Kidney capillary endothelial cell (primary cell): ENCODE measurements at places on chromosomes 11 and 22.
A peak's percentile ranks its signal among the peaks of the same experiment; 100 is the strongest.

DNA sequence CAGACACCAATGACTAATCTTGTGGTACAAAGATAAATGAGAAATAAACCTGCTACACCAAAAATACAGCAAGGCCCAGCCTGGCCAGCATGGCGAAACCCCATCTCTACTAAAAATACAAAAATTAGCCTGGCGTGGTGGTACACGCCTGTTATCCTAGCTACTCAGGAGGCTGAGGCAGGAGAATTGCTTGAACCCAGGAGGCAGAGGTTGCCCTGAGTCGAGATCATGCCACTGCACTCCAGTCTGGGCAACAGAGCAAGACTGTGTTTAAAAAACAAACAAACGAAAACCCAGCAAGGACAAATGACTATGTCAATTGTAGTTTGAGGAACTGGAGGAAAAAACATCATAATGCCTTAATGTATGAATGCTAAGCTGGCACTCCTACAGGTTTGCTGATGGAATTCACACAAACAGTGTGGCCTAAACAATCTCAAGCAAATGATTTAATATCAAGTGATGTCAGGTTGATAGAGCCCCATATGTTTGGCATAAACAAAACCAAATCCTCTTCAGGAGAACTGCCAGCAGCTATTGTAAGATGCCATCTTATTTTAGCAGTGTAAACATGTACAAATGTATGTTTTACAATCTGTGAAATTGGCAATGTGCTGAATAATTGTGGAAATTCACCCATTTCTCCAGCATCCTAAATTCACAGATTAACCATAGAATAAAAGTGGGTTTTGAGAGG lies 20.0 kb downstream of the MMP7 start:
- DNase-seq = no peak

DNA sequence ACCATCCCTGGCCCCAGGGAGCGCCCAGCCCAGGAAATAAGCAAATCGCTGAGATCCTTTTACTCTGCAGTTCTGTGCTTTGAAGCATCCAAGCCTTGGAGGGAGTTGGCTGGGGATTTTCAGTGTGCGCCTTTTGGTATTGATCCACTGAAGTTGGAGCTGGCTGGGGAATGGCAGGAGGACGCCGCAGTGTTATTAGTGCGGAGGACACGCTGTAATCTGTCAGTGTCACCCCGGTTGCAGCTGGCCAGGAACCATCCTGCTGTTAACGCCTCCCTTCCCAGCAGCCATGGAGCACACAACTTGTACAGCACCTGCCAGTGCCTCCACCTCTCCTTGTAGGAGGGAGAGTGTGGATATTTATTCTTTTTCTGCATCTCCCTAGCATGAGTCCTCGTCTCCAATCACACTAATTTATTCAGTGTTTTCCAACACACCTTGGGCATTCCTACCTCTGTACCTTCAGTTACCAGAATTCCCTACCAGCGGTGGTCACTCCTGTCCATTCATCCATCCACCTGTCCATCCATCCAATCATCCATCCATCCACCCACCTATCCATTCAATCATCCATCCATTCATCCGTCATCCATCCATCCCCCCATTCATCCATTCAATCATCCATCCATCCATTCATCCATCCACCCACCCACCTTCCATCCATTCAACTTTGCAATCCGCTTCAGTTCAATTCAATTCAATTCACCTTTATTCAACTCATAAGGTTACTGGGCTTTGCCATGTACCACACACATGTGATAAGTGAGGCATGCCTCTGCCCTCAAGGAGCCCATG lies 21.9 kb upstream of the EIF3D start:
- no peak for DNase-seq

- DNase-seq = no peak
Observed at GRCh38 chr22:44524806-44525205, 26.8 kb upstream of the RTL6 start.

- DNase-seq = no peak
Observed at GRCh38 chr11:114160894-114161293, 101.4 kb downstream of the ZBTB16 start.

GRCh38 chr11:126843096-126843495 lies 157.5 kb downstream of the KIRREL3 start:
- DNase-seq = no peak

DNA sequence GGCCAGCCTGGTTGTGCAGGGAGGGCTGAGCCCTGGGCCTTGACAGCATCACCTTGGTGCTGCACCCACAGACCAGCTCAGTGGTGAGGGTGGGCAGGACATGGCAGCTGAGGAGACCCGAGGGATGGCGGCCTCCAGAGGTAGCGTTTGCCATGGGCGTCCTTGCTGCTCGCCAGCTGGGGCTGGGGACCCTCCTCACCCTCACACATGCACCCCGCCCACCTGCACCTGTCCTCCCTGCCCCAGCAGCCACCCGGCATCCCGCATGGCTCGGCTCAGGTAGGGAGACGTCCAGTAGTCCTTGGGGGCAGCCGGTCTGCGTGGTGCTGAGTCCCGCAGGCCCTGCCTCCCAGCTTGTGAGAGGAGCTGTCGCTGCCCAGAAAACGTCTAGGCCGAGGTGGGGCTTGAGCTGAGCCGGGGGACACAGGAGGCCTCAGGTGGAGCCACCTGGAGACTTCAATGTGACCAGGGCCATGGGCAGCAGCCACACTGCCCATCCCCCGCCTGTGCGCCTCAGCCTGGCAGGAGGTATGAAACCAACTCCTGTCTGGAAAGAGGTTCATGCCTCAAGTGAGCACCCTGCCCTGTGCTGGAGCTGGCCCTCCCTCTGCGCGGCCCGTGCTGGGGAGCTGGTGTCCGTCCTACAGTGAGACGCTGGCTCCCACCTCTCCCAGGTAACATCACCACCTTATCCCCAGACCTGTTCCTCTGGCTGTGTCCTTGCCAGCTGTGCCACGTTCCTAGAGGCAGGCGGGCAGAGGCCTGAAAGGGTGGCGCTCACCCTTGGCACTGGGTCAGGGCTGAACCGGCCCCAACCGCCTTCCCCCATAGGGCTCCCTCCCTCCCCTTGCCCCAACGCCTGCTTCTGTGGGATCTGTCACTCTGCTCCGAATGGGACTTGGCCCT lies 3.3 kb upstream of the TRABD start:
- DNase-seq = no peak

DNA sequence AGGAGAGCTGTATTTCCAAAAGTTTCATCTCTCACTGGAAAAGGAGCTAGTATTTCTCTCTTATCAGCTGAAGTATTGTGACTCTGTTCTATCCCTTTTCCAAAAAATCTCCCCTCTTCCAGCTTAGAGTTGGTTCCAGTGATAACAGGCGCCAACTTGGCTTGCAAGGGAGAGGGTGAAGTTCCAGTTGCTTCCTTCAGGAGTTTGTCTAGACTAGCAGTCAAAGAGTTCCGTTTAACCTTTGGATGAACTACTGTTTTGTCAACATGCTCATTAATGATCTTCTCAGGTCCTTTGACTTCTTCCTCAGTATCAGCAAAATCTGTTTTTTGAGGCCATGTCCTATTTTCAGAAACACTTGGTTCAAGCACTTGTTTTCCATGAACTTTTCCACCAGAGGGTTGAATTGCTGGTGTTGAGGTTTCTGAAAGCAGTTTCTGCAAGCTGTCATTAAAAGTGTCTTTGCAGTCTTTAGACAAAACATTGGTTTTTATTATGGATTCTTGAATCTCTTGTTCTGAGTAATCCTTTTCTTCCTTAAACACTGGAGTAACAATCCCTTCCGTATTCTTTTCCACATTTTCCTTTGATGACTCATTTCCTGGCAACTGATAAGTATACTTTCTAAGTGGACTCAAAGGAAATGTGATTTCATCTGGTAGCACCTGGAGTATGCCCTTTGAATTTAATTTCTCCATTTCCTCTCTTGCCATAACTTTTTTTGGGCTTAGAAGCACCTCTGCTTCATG lies 39.7 kb upstream of the CCDC89 start:
- DNase-seq = peak; percentile 87

- no peak for DNase-seq
Observed at GRCh38 chr11:77497368-77497767, 23.5 kb upstream of the PAK1 start.

DNA sequence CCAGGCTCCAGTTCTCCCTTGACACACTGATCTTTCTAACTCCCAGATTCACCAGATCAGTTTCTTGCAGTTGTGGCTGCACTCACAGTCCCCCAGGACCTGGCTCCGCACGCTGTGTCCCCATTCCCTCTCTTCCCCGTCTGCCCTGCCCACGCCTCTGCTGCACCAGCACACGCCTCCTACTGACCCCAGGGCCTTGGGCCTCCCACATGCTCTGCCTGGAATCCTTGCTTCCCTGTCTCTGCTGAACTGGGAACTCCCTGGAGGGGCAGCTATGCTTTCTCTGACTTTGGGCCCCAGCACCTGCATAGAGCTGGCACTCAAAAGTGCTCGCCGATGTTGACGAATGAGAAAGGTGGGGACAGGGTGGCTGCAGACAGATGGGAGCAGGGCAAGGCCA lies 68.9 kb downstream of the MYO7A start:
- no peak for DNase-seq

- DNase-seq = no peak
Observed at GRCh38 chr11:107331728-107332127, 125.9 kb downstream of the CWF19L2 start.

GRCh38 chr11:78256962-78257361 lies 68.2 kb downstream of the USP35 start:
- no peak for DNase-seq

DNA sequence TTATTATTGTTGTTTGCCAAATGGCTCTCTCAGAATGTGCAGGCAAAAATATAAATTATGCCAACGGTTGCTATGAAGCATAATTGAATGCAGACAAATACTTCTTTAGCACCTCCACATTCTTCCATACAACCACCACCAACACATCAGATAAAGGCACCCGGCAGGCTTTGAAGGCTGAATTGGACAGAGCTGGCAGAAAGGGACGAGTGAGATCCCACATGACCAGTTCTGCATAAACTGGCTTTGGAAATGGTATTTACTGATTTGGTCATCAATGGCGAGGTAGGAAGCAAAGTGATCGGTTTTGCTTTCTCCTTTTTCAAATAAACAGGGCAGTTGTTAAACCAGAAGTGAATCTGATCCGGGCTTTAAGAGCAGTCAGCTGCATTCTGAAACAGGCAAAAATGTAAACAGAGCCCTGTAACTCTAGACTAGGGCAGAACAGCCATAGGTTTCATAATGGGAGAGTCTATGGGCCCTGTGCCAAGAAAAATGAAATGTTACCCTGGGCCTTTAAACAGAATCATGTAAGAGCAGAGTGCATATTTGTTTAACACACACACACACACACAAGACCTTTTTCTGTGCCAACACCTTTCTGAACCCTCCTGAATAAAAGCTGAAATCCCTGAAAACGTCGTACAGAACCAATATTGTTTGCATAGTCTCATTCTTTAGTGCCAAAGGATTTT lies 97.7 kb downstream of the MPPED2 start:
- no peak for DNase-seq

GRCh38 chr11:116651098-116651736 lies 121.6 kb downstream of the BUD13 start:
- DNase-seq = no peak

- no peak for DNase-seq
Observed at GRCh38 chr11:126426106-126426505, 70.6 kb downstream of the ST3GAL4 start.

DNA sequence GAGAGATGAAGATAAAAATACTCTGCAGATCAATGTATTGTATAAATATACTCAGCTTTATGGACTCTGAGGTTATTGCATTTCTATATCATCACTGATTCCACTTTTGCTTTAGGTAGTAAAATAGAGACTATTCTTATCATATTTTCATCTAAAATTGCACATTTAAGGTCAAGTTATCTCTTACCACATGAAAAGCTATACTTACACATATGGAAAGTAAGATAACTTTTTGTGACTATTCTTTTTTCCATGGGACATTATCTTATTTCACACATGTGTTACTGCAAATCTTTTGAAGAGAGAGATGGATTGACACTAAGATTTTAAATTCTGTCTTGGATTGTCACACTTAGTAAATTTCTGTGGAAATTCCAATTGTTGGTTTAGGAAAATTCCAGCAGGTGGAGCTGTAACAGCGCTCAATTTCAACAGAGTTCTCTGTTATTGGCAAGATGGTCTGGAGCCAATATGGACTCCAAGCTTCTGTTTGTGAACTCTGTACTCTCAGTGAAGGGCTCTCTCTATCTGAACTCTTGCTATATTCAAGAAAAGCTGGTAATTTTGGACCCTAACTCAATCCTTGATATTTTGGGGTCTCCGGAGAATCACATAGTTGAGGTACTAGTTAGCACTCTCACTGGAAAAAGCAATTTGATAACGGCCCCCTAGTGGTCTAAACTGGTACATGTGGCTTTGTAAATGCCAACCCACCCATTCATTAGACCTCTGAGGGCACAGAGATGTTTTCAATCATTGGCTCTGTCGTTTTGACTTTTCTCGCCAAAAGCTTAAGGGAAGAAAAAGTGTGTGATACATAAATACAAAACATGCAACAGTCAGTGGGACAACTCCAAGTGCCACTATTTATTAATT lies 429.7 kb downstream of the ETS1 start:
- peak; percentile 84 for DNase-seq

GRCh38 chr22:42742940-42743339 lies 22.3 kb upstream of the A4GALT start:
- DNase-seq = no peak

DNA sequence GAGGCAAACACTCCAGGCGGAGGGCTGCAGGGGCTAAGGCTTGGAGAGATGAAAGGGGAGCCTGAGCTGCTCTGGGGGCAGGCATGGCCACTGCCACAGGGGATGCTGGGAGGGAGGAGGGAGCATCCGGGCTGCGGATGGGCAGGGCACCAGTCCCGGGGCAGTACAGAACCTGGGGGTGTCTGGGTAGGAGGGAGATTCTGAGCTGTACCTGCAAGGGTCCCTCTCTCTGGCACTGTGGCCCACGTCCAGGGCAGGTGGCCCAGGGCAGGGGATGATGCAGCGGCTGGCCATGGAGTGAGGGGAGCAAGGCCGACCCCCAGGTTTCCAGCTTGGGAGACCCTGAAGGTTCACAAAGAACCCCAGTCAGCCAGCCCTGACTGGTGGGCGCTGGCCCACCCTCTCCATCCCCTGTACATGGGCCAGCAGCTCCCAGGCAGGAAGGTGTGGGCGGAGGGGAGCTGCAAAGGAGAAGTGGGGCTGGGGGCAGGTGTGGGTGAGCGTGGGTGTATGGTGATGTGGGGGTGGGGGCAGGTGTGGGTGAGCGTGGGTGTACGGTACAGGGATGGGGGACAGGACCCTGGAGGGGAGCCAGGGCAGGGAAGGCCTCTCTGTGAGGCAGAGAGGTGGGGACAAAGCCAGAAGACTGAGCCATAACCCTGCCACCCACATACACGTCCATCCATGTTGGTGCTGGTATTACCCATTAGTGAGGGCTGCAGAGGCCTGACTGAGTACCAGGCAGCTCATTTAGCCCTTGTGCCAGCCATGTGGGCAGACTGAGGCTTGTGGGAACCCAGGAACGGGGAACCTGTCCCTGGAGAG lies 2.2 kb upstream of the TNFRSF13C start:
- DNase-seq = no peak

- no peak for DNase-seq
Observed at GRCh38 chr22:37801946-37802309, 5.8 kb upstream of the GCAT start.
